ENCODE measurements at places on chromosomes 7 and 10.

GRCh38 chr7:91618776-91619765 is 261.4 kb downstream of the MTERF1 start:
- DNase-seq, result no peak

DNA sequence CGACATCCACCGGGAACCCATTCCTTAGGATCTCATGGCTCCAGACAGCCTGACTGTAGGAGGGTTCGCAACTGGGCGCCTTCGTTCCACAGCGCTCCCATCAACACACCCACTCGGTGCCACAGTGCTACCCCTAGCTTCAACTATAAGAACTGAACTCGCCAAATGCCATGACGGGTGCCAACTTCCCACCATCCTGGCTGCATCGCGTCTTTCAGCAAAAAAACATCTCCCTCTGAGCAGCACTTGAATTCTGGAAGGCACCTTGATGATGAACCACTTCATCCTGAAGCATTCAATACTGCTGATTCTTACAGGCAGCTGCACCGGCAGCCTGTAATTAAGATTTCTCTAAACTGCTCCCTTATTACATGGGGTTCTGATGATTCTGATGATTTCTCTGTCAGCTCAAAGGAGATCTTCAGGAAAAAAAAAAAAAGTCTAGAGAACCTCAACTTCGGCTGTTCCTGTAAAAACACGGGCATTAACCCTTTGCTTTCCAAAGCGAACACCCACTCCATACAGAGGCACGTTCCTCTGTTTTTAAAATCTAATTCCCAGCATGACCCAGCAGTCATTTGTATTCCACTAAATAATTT is 1.3 kb downstream of the CYTH3 start:
- no peak for DNase-seq

- no peak for DNase-seq
These were observed at the start of gene ARHGAP22 for GRCh38 chr10:48604991-48605508. Gene ARHGAP22 (minus strand): TSS chr10:48605073. CDS start chr10:48604796, 277 bp downstream.

- no peak for DNase-seq
These were observed 7.7 kb downstream of the BBS9 start for GRCh38 chr7:33137103-33137502.

GRCh38 chr10:14624600-14624999 is 150.1 kb downstream of the FAM107B start:
- DNase-seq, result no peak

DNA sequence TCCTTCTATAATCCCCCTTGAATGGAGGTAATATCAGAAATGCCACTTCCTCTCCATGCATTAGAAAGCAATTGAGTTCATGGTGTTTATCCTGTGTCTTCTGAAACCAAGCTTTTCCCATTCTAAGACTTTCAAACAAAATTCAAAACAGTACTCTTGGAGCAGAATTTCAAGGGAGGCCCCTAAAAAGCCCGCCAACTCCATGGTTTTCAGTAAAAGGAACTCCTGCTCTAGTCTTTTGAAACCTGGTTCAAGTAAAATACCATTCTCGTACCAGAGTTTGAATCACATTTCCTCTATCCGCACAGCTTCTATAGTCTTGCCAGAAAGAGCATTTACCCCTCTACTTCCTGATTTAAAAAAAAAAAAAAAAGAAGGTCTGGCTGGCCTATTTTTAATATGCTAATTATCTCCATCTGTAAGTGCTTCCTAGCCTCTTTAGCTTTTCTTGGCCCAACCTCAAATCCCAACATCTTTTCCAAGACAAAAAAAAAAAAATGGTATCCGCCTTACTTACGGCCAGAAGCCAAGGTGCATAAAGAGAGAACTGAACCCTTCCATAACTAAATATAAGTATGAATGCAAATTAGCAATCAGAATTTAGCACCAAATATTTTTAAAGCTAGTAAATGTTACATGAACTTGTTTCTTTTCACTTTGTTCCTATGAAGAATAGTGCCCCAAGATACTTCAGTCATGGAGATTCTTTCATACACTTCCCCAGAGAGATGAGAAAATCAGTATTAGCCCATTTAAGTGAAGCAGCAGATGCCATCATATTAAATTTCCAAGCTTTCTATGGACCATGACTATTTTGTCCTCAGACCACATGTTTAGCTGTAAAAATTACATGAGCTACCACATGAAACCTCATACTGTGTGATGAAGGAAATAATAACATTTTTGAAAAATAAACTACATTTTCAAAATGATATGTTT is 199.9 kb upstream of the FAM3C start:
- no peak for DNase-seq

DNA sequence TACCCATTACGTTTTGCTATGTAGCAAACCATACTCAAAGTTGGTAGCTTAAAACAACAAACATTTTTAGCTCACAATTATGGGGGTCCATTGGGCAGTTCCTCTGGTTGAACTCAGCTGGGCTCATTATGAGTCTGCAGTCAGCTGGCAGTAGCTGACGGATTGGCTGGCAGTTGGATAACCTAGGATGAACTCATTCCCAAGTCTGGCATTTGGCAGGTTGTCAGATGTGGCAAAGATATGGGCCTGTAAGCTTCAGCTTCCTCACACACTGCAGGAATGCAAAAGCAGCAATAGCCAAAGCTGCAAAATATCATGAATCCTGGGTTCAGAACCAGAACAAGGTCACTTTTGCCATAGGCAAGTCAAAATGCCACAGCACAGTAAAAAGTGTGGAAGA is 412.2 kb upstream of the SORCS1 start:
- DNase-seq, result peak; percentile 73

GRCh38 chr7:84384417-84384816 is 189.8 kb upstream of the SEMA3A start:
- no peak for DNase-seq

- no peak for DNase-seq
These were observed 20.8 kb upstream of the NMT2 start for GRCh38 chr10:15189133-15189885.

Data from LNCaP clone FGC (cell line).